NCI-H82 (cell line): ENCODE measurements at places on chromosomes 1 and 21.

DNA sequence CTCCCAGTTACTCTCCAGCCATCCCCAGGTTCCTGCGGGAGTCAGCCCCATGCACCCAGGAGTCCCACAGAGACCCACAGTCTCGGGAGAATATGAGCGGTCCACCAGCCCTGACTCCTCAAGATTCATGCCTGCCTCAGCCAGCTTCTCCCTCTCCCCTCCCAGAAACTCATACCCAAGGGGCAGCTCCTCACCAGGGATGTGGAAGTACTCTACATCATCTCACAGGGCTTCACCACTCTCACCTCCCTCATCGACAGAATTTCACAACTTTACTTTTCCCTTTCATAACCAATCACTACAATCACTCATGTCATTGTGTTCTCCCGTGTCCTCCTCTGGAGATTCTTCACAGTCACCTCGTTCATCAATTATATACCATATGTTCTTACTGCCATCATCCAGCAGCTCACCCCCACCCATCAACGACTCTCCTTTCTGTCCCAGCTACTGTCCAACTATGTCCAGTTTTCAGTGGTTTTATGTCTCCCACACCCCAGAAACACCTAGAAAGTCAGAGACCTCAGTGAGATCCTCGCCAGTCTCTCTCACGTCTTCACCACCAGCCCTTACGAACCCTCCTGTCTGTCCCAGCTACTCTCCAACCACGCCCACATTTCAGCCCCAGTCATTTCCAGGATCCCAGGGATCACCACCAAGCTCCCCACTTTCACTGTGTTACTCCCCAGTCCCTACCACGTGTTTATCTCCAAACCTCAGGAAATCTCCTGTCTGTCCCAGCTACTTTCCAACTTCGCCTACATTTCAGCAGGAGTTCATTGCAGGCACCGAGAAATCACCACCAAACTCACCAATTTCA, 1530.1 kb upstream of the TPTE start:
- no peak for DNase-seq

DNA sequence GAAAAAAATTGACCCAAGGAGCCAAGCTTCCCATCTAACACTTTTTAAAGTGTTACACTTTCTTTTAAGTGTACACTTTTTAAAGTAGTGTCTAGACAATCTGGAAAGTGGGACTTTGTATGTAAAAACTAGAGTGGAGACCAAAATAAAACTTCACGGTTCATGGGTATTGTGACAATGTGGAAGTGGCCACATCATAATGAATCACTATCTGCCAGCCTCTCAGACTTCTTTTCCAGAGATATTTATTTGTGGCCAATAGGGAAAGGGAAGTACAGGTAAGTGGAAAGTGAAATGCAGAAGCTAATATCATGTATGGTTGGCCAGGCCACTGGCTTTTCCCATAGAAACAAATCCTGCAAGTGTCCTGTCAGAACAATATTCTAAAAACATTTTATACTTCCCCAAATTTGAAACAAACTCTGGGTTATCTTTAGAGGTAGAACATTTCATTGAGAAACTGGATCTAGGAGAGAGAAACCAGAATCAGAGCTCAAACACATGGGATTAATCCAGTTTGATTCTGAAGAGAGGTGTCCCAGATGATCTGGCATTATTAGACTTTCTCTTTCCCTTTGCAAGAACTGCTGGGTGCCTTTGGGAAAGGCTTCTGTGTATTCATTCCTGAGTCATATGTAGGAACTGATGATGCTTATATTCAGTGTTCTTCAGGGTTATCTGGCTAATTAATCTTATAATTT, 2.0 kb downstream of the TNFSF18 start:
- no peak for DNase-seq

DNA sequence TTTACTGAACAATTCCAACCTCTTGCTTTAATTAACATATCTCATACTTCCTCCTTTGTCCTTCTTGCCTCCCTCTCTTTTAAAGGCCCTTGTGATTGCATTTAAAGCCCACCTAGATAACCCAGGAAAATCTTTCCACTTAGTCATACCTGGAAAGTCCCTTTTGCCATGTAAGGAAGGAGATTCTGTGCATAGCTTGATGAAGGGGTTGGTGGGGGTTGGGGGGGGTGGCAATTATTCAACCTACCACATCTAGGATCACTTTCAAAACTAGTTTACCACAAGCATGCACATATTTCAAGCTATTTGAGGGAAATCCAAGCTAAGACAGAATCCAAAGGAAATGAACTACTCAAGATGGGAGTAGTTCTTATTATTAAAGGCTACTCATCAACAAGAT, 249.1 kb upstream of the PTBP2 start:
- no peak for DNase-seq

- DNase-seq, result no peak
Measured at GRCh38 chr1:4771721-4772120, 117.3 kb downstream of the AJAP1 start.

GRCh38 chr1:73839922-73840321, 358.1 kb downstream of the LRRIQ3 start:
- DNase-seq, result peak; percentile 10

- DNase-seq, result peak; percentile 28
Measured at GRCh38 chr1:5977494-5978444, 14.5 kb downstream of the NPHP4 start.

DNA sequence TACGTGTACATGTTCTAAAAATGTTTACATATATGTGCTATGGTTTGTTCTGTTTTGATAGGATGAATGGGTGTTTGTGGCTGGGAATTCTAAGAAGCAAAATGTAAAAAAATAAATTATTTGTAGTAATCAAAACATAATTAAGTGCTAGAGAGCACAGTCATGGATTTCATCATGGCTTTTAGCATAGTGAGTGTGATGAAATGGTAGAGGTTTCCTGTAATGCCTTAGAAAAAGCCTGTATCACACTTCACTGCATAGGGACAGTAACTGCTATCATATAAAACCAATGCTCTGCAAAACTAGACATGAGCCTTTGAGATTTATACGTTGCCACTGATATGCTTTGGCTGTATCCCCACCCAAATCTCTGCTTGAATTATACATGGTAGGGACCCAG, 99.8 kb downstream of the PTGER3 start:
- DNase-seq, result no peak

- no peak for DNase-seq
Measured at GRCh38 chr1:16984717-16985116, 4.3 kb upstream of the MFAP2 start.

DNA sequence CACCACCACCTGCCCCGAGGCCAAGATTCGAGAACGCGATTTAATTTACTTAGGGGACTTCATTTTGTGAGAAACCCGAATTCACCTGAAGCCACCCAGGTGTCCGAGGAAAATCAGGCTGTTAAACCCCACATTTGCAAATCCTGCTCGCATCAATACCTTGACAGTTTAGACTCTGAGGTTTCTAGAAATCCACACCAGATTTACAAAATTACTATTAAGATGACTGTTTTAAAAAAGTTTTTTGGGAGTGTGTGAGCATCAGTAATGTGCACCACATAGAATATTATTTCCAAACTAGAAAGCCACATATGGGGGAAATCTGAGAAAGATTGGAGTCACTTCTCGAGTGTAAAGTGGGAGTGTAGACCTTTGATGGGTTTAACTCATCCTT, 685 bp downstream of the RIMKLA start:
- no peak for DNase-seq

- DNase-seq, result peak; percentile 91
Measured at GRCh38 chr1:107649023-107649422, 316.0 kb downstream of the VAV3 start.

- no peak for DNase-seq
Measured at GRCh38 chr21:20641241-20641640, 357.0 kb upstream of the NCAM2 start.

DNA sequence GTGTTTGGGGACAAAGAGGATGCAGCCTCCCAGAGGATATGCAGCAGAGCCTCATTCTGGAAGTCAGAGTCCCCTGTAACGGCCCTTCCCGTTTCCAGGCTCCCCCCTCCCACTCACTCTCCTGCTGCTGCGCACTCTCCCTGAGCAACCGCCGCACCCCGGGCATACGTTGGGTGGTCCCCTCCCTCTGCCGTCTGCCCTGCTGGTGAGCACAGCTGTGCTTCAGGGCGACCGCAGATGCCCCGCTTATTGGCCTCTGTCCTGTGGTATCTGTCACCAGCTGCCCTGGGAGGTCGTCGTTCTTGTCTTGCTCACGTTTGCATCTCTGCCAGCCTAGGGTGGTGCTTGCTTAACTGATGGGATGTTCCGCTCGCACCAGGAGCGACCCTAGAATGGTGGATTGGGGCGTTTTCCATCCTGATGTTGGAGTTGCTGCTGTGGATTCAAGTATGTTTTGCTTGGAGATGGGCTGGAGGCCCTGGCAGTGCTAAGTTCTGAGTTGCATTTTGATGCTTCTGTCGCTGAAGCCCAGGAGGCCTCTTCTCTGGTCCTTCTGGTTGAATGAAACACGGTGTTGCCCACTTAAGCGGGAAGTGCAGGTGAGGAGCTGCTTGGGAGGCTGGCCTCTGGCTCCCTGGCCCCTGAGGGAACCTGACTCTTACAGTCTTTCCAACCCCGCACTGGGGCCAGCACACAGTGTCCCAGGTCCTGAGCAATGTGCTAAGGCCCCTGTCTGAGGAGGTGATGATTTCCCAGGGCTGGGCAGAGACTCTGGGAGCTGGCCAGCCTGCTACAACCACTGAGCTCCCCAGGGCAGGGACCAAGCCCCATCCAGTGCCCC, 3.2 kb downstream of the TMEM201 start:
- peak; percentile 90 for DNase-seq

GRCh38 chr1:112390775-112391602, 5.0 kb upstream of the CTTNBP2NL start:
- DNase-seq, result peak; percentile 97

- peak; percentile 51 for DNase-seq
Measured at GRCh38 chr1:220045356-220046051, 801 bp downstream of the EPRS1 start.

DNA sequence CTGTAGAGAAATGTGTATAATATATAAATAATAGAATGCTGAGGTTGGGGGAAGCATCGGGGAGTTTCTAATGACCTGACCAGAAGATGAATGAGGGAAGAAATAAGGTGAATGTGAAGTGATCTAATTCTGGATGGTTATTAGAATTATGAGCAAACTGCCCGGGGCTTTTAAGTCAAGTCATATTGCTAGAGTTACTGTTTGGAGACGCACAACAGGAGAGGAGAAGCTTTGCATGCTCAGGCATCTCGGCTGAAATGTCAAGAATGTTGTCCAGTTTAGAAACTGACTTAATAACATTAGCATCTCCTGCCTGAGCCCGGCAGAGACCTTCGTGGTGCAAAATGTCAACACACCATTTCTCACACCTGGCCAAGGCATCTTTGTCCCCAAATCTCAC, 119.1 kb downstream of the RRAGC start:
- no peak for DNase-seq

GRCh38 chr1:232837087-232837486, 31.9 kb downstream of the MAP10 start:
- DNase-seq, result no peak

- no peak for DNase-seq
Measured at GRCh38 chr1:184686540-184686939, 68.1 kb downstream of the EDEM3 start.

DNA sequence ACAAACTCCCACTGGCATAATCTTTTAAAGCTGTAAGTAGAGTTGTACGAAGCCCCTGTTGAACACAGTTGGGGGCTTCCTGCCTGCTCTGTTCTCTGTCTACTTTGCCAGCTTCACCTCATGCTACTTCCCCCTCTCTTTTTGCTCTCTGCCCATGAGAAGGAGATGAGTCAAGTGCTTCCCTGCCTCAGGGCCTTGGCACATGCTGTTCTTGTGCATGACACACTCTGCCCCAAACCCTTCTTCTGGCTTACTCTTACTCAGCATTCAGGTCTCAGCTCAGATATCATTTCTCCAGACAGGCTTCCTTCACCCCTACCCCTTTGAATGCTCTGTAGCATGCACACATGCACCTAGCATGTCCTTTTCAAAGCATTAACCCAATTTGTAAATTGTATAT, 208.8 kb downstream of the FOXD2 start:
- no peak for DNase-seq

GRCh38 chr1:67955591-67955990, 94.8 kb downstream of the DIRAS3 start:
- DNase-seq, result no peak

GRCh38 chr1:239254999-239255398, 131.4 kb upstream of the CHRM3 start:
- no peak for DNase-seq

- no peak for DNase-seq
Measured at GRCh38 chr21:35796844-35797243, 263.5 kb downstream of the SETD4 start.

DNA sequence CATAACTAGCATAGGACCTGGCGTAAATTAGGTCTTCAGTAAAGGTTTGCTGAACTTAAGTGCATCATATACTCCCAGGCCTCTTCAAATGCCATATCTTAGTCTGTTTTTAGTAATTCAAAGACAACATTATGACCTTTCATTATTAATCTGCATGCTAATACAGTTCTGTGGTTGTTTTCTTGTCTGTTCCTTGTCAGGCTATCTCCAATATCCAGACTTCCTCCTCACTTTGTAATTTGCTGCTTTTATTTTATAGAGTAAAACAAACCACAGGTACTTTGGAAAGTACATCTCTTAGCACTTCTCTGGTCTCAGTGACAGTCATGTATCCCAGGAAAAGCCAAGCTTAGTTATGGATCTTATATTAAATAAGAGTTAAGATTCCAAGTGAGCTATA, 65.1 kb upstream of the BMP8A start:
- DNase-seq, result no peak

DNA sequence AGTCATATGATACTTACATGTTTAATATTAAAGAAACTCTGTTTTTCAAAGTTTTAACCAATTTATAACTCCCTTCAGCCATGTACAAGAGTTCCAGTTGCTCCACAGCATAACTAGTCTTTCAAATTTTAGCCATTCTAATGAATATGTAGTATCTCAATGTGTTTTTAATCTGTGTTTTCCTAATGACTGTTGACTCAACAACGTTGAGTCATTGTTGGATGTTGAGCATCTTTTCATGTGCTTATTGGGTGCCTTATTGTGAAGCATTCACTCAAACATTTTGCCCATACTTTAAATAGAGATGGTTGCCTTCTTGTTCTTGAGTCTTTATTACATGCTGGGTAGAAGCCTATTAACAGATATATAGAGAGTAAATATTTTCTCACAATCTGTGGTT, 240.2 kb upstream of the LYPLAL1 start:
- no peak for DNase-seq

GRCh38 chr1:13832536-13832935, 132.5 kb downstream of the PRDM2 start:
- DNase-seq, result no peak

DNA sequence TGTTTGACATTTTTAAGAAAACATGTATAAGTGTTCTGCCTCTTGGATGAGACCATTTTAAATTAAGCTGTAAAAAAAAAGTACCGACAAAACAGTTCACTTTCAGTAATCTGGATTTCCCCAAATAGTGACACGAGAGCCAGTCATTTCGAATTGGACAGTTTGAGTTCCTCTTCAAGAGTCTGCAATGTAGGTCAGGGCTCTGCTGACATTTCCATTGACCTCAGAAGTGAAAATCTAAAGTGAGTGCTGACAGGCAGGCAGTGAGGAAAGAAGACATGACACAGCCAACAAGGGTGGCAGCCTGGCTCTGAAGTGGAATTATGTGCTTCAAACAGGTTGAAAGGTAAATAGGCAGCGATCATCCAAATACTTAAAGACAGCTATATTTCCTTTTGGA, at the start of gene IL23R:
Gene IL23R, plus strand, starts transcription at position 259 of the 400 bp plus-strand sequence. CDS start 1,667 bp downstream, outside the sequence.
- no peak for DNase-seq

- peak; percentile 63 for DNase-seq
Measured at GRCh38 chr1:47174656-47175020, 15.2 kb downstream of the PDZK1IP1 start.
